Head of caudate nucleus (tissue), 42 donors: ENCODE measurements at places on chromosomes 5 and 9.

DNA sequence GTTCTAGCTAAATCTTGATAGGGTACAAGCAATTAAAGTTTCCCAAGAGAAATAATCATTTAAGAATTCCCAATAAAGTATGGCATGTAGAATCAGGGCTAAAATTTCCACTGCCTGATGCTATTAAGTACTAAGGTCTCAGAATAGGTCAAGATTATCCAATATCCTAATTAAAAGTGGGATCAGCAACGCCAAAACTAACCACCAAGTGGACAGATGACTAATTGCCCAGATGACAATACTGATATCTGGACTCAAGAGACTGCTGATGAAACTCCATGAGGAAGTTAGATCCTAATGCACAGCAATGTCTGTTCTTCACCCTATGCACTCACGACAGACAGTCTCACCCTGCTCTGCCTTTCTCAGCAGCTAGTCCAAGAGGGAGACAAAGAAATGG lies 14.3 kb downstream of the DEPDC1B start:
- no peak for DNase-seq

- DNase-seq, result no peak
These were observed 11.4 kb downstream of the ABO start for GRCh38 chr9:133263557-133263956.

- no peak for DNase-seq
These were observed 7.6 kb downstream of the OTULIN start for GRCh38 chr5:14672082-14672481.

DNA sequence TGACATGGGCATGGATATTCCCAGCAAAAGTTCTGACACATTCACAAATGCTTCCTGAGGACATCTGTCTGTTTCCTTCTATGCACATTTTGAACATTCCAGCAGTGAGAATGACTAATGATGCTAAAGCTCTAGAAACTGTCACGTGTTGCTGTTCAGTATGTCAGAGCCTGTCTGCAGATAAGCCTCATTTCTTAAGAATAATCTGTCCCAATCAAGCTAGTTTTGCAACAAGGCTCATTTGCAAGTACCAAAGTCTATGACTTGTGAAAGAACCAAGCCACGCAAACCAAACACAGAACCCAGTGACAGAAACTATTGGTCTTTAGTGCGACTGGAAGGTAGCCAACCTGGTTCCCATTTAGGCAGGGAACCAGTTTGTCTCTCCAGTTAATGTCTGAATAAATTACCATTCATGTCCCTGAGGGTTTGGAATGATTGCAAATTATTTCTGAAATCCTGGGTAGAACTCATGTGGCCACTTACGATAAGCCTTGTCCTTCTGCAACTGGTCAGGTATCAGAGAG lies 178.5 kb downstream of the C9orf152 start:
- DNase-seq, result peak; percentile 35

GRCh38 chr5:6676702-6677101 lies 36.5 kb upstream of the TENT4A start:
- no peak for DNase-seq

GRCh38 chr5:127919006-127919796 lies 164.4 kb upstream of the SLC12A2 start:
- DNase-seq, result no peak

- no peak for DNase-seq
These were observed 343.4 kb upstream of the CDH6 start for GRCh38 chr5:30849931-30850710.

DNA sequence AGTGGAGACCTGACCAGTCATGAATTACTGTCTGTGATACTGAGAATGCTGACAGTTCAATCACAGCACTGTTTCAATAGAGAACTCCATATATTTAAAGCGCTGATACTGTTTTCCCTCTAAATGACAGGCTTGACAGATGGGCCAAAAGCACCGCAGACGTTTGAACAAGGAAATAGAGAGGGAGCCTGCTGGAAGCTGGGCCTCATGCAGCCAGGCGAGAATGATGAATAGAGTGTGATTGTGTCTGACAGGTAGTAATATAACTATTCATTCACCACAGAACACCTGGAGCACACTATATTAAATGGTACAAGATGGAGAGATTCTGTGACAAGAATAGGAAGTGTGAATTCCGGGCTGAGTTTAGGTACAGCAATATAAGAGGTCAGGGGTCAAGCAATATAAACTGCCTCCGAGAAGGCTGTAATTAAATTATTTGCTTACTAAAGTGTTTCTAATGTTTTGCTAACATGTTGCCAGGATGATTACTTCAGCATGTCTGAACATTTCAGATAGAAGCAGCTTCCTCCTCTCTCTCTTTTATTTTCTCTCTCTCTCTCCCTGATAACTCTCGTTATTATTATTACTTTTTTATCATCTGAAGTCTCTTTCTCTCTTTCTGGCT lies 297.7 kb downstream of the CSNK1G3 start:
- DNase-seq, result no peak
